Karpas-422 (cell line): ENCODE measurements at places on chromosomes 3 and 15. TPM values are rescaled to one million over a fixed set of nuclear protein-coding genes. Genes with fewer than 3 reads are reported as not detected.

Gene ZDHHC23
- 32.1 and 35.6 TPM in 2 replicates for total RNA-seq

- no peak for DNase-seq
Observed at GRCh38 chr15:64878705-64879104, 33.0 kb upstream of the ANKDD1A start.

DNA sequence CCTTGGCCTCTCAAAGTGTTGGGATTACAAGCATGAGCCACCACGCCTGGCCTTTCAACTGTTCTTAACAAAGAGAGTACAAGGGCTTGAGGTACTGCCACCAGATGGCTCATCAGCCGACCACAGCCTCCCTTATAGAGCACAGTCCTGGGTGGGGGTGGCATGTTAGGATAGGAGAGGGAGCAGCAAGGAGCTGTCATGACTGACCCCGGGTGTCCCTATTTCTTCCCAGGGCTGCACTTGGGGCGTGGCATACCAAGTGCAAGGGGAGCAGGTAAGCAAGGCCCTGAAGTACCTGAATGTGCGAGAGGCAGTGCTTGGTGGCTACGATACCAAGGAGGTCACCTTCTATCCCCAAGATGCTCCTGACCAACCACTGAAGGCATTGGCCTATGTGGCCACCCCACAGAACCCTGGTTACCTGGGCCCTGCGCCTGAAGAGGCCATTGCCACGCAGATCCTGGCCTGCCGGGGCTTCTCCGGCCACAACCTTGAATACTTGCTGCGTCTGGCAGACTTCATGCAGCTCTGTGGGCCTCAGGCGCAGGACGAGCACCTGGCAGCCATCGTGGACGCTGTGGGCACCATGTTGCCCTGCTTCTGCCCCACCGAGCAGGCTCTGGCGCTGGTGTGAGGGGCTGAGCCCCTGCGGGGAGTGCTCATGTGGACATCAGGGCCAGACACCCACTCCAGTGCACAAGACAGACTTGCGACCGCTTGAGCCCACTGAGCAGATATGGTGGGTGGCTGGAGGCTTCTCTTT is 2.1 kb downstream of the CHAC1 start:
- no peak for DNase-seq

DNA sequence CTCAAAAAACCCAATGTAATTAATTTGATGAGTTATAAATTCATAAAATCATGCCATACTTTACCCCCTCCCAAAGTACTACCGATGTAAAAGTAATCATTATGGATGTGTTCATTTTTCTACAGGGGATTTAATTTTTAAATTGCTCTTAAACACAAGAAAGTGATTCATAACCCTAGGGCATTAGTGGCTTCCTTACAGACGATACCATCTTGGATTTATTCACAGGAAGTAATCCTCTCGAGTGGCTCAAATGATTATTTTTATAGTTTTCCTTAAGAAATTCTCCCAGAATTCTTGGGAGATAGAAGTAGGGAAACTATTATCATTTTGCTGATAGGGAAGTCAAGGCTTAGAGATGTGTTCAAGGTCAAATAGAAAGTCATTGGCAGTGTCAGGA is 80.9 kb downstream of the PEX5L start:
- DNase-seq: no peak

Gene TLE3
- 63.6 and 99.8 TPM in 2 replicates for total RNA-seq

Gene LIPC
- not detected in 2 replicates for total RNA-seq

DNA sequence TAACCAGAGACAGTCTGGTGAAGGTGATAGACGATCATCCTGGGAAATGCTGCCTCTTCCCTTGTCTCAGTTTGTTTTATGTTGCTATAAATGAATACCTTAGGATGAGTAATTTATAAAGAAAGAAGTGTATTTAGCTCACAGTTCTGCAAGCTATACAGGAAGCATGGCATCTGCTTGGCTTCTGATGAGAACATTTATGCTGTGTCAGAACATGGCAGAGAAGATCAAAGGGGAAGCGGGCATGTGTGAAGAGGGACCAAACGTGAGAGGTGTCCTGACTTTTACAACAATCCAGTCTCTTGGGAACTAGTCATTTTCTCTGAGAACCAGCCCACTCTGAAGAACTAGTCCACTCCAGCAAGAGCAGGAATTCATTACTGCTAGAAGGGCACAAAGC is 9.6 kb downstream of the CMC1 start:
- no peak for DNase-seq

GRCh38 chr3:98843266-98843959 is 58.1 kb downstream of the DCBLD2 start:
- no peak for DNase-seq

Gene CPNE9
- 0.18 TPM in 1 of 2 replicates, not detected in the other for total RNA-seq

DNA sequence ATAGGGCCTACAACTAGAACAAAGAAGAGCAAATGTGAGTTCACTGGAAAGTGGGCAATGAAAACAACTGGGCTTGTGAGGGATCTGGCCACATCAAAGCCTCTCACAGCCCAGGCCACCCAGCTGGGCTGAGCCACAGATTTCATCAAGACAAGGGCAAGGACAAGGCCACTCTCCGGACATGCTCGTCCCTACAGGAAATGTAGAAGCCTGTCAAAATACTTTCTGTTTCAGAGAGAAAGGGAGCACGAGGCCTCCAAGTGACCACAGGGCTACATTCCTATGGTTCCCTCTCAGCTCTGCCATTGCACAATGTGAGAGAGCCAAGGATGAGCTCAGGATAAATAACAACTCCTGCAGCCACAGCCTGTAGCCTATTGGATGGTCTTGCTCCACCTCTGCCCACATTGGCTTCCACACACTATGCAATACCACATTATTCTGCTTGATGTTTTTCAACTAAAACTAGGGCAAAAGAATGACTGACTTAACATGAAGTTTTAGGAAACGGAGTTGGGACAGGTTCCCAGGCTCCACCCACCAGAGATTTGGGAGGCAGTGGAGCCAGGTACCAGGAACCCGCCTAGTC is 12.1 kb downstream of the TBC1D2B start:
- no peak for DNase-seq

- DNase-seq: no peak
Observed at GRCh38 chr3:195255176-195255500, 15.8 kb downstream of the XXYLT1 start.

Gene ALG1L2
- not detected in 2 replicates for total RNA-seq

- no peak for DNase-seq
Observed at GRCh38 chr3:162597226-162597625, 1100.6 kb downstream of the OTOL1 start.

- DNase-seq: no peak
Observed at GRCh38 chr15:34132881-34133280, 31.0 kb downstream of the PGBD4 start.

Gene SLITRK3
- not detected in 2 replicates for total RNA-seq

- DNase-seq: no peak
Observed at GRCh38 chr3:98743071-98743470, 20.1 kb upstream of the ST3GAL6 start.

Gene ADGRG7
- total RNA-seq: not detected in 2 replicates

Gene TAGLN3
- total RNA-seq: not detected in 2 replicates

GRCh38 chr3:115357456-115357855 is 210.4 kb upstream of the ZBTB20 start:
- no peak for DNase-seq

GRCh38 chr3:117586161-117586560 is 876.6 kb downstream of the TUSC7 start:
- no peak for DNase-seq

DNA sequence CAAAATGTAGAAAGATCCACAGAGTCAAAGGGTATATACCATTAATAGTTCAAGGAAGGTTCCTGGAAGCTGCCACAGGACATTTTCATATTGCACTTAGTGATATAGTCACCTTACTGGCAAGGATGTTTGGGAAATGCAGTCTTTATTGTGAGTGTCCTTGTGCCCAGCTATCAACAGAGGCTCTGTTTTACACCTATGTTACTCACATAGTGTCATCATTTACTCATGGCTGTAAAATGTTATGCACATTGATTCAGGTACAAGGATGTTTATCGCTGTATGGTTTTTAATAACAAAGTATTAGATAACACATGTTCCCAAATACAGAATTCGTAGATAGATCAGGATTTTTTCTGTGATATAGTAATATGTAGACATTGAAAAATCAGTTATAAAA is 50.9 kb downstream of the ZPLD1 start:
- no peak for DNase-seq

GRCh38 chr15:37080261-37080921 is 20.0 kb downstream of the MEIS2 start:
- no peak for DNase-seq

- no peak for DNase-seq
Observed at GRCh38 chr3:32078864-32079263, 27.6 kb upstream of the GPD1L start.

Gene CYP11A1
- not detected in 2 replicates for total RNA-seq
